ENCODE measurements at places on chromosomes 3 and 15.

GRCh38 chr15:52137432-52138357, 25.1 kb upstream of the BCL2L10 start:
- DNase-seq, result no peak

DNA sequence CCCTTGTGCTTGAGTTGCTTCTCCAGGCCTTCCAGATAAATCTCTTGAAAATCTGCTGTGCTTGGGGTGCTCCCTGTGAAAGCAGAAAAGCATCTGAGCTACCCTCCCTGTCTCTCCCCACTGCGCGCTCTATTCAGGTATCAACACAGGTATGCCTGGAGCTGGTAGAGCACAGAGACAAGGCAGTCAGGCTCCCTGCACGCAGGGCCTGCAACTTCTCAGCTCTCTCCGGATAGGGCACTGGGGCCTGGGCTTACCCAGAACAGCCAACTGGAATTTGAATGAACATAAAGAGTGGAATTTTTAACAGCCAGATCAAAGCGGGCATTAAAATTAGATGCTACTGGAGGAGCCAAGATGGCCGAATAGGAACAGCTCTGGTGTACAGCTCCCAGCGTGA, 183.6 kb downstream of the XXYLT1 start:
- DNase-seq, result no peak

- no peak for DNase-seq
Observed at GRCh38 chr3:15982667-15983196, 185.0 kb upstream of the ANKRD28 start.

GRCh38 chr15:73935547-73935946, 9.3 kb downstream of the LOXL1 start:
- DNase-seq, result no peak

DNA sequence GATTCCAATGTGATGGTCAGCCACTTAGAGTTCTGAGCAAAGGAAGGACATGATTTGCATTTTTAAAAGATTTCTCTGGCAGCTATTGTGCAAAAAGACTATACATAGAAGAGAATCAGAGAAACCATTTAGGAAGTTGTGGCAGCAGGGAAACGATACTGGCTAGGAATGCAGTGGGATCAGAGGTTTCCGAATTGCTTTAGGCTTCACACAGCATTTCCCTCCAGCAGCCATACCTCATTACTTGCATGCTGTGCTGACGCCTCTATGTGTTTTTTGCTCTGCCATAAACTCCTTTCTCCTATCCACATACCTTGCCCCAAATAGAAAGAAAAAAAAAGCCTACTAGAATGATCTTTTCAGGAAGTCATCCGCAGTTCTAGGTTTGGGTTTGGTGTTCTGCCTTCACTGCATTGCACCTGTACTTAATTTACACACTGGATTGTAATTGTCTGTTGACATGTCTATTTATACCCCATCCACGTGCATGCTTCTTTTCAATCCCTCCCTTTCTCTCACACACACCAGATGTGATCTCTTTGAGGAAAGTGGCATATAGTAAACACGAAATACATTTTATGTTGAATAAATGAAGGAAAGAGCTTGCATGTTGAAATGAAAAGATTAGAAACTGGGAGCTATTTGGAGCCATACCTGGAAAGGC, 860.3 kb upstream of the SEMA6D start:
- DNase-seq, result no peak

DNA sequence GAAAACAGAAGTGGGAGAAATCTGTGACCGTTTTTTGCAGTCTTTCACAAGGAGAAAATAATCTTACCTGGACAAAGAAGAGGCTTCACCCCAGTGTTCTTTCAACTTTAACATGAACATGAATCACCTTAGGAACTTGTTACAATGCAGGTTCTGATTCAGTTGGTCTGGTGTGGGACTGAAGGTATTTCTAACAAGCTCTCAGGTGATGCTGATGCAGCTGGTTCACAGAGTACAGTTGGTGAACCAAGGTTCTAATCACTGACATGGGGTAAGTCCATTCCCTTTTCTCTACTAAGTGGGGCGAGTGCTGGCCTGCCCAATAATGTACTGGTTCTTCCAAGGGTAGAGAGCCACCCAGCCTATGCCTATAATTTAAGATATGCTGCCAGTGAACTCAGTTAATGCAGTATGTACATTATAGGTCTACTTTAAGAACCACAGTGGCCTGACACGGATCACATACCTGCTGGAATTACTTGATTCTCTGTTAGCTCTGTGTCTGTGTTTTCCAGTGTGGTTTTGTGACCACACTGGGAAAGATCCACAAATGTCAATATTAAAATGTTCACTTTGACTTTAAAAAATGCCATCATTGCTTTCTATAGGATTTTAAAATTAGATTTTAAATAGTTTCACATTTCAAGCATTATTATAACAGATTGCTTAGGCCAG, 304.1 kb downstream of the ZNF621 start:
- DNase-seq, result no peak

- DNase-seq, result no peak
Observed at GRCh38 chr3:127964816-127965215, 49.8 kb downstream of the KBTBD12 start.

- DNase-seq, result no peak
Observed at GRCh38 chr3:65343736-65344135, 655.9 kb upstream of the ADAMTS9 start.

GRCh38 chr3:52998771-52999513, 46.9 kb downstream of the SFMBT1 start:
- no peak for DNase-seq

- no peak for DNase-seq
Observed at GRCh38 chr3:29335943-29336342, 55.1 kb downstream of the RBMS3 start.

- peak; percentile 61 for DNase-seq
Observed at GRCh38 chr3:185659942-185660921, 74.1 kb downstream of the SENP2 start.

GRCh38 chr3:190557296-190557695, 43.4 kb downstream of the IL1RAP start:
- DNase-seq, result no peak

- peak; percentile 41 for DNase-seq
Observed at GRCh38 chr15:74826364-74826819, at the start of gene CPLX3. Gene CPLX3, plus strand, starts transcription at chr15:74826627. Its CDS starts 77 bp downstream, at chr15:74826704.

DNA sequence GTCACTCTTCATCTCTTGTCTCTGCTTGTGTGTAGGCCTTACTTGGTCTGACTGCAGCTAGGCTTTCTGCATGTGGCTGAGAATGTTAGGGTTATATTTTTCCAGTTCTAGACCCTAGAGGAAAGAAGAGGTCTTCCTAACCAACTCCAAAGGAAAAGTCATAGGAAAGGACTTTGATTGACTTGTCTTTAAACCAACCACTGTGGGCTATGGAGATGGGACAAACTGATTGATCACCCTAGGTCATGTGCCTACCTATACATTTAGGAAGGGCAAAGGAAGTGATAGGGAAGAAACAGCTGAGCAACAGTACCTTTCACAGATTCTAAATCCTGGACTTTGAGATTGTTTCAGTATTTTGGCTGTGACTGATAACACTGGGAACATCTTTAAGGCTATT, 16.5 kb upstream of the TBC1D23 start:
- DNase-seq, result no peak

DNA sequence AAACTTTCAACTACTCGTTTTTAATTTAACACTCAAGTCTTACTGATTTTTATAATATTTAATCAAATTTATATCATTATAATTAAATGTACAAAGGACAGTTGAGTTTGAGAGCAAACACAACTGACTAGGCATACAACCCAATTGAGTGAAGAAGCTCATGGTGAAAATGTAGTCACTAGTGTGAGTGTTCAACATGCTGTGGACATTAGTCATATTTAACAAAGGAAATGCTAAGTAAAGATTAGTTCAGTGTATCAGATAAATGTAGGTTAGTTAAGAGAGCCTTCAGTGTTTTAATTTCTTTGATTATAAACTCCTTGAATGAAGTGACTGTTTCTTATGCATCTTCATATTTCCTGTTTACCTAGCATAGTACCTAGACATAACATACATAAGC, 444.2 kb upstream of the GOLIM4 start:
- DNase-seq, result no peak

DNA sequence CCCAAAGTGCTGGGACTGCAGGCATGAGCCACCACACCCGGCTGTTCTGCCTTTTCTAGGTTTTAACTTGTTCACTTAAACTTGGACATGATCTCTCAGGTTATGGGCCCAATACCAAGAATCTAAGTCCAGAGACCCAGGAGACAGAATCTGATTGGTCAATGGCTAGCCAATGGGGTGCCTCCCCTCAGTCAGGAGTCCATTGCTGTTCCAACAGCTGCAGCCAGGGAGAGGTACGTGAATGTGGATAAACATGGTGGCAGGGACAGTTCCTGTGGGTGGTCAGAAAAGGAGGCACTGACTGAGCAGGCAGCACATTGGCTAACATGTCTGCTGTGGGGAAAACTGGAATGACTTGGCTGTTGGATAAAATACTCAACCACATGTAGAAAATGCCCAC, 140.3 kb downstream of the RPLP1 start:
- no peak for DNase-seq

GRCh38 chr15:73950831-73951561, 24.7 kb downstream of the LOXL1 start:
- DNase-seq, result peak; percentile 64

- DNase-seq, result no peak
Observed at GRCh38 chr3:196139281-196139680, 57.4 kb upstream of the TFRC start.

DNA sequence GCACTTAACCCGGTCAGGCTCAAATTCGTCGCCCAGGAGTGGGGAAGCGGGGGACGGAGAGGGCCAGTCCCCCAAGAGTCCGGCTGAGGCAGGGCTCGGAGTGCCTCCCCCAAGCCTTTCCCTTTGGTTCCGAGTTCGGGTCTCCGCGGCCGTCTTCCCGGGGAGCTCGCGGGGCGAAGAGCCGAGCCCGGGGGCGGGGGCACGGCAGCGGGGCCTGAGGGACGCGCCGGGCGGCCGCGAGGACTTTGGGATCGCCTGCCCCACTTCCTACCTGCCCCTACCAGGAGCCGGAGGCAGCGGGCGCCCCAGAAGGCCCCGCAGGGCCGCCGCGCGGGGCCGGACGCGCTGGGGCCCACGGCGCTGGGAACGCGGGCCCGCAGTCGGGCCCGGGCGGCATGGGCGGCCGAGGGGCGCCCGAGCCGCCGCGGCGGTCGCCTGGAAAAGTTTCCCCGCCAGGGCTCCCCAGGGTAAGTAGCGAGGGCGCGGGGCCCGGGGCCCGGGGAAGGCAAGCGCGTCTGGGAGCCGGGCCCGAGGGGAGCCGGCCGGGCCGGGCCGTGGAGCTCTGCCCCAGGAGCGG, 2.8 kb downstream of the FURIN start:
- peak; percentile 37 for DNase-seq

GRCh38 chr3:162096874-162097273, 600.3 kb downstream of the OTOL1 start:
- no peak for DNase-seq

GRCh38 chr3:157544501-157545130, 41.4 kb upstream of the VEPH1 start:
- no peak for DNase-seq

DNA sequence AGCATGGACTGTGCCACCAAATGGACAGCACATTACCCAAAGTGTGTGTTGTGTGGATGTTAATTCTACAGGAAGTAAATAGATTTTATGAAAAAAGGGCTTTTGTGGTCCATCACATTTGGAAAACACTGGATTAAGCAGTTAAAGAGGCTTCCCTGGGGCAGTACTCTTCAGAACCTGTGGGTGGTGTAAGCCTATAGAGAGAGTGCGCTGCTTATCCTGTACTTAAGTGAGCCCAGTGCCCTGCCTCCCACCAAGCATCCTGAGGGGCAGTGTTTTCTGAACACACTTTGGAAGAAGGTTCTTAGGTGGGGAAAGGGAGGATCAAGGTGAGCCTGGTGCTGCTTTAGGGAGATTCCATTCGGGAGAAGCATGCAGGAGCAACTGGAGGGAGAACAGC, 10.9 kb downstream of the TTLL3 start:
- no peak for DNase-seq

DNA sequence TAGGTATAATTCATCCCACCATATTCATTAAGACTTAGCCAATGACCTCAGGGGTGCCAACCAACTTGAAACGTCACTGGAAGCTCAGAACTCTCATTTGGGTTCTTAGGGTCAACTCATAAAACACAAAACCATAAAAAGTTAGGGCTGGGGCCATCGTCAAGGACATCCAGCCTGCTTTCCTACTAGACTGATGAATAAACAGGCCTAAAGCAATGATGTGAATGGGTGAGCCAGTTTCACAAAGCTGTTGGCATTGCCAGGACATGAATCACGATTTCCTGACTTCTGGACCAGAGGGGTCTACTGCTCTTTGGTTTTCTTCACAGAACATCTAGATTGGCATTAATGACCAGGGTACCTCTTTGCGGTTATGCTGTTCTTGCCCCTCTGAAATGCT, 64.7 kb downstream of the EOMES start:
- DNase-seq, result no peak

- DNase-seq, result no peak
Observed at GRCh38 chr3:30294241-30294667, 312.1 kb upstream of the TGFBR2 start.

GRCh38 chr3:15310491-15311370, 21.7 kb downstream of the SH3BP5 start:
- no peak for DNase-seq

DNA sequence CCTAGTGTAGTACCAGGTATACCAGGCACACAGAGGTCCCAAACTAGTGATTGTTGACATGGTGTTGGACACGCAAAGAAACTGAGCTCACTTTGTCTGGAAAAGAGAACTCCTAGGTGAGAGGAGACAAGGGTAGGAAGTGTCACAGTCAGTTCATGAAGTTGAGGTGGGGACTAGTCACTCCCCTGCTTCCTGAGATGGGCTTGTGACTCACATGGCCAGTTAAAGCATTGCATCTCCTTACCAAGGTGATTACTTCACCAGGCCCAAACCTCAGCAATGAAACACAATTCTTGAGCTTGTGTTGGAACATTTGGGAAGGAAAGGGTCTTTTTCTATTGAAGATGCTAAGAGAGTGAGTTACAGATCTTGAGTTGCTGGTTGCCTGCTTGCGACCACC, 49.2 kb upstream of the RAD18 start:
- DNase-seq, result no peak

- no peak for DNase-seq
Observed at GRCh38 chr3:12394569-12395271, 89.6 kb upstream of the TSEN2 start.

DNA sequence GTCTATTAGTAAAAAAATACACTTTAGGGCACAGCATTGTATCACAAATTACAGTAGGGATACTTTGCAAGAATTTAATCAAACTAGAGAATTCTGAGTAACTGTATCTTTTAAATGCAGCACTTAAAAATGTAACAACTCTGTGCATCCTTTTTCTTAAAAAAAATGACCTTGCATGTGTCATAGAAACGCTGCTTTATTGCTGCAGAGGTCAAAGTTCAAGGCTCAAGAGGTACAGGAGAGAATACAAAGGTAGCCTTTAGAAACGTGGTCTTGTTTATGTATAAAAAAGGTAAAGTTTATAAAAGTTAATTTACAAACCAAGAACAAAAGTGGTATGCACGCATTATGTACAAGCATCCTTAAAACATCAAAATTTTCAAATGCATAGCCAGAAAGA, 122.0 kb downstream of the TJP1 start:
- DNase-seq, result no peak

- no peak for DNase-seq
Observed at GRCh38 chr3:5673521-5673920, 486.0 kb downstream of the EDEM1 start.
